ENCODE measurements at places on chromosomes 16 and 17. TPM values are rescaled to one million over a fixed set of nuclear protein-coding genes. Genes with fewer than 3 reads are reported as not detected.
A peak's percentile ranks its signal among the peaks of the same experiment; 100 is the strongest.

DNA sequence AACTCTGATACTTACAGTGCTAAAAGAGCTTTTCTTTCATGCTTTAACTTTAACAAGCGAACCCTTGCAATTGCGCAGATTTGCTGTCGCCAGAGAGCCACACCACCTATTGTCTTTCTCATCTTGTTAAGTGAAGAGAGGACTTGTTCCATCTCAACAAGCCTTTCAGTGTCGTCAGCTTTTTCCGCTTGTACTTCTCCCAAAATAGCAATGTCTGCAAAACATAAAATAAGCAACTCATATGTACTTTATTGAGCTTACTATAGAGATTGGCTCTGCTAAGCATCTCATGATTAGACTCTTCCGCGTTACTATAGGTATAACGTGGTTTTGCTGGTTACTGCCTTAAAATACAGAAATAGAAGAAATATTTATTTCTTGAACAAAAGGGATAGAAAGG is 51.9 kb downstream of the ABCA8 start:
- no peak overlapping the region for H3K27ac ChIP-seq
- H3K4me3 ChIP-seq = no peak overlapping the region
- no peaks in the 10 kb centered on the region for H3K4me1 ChIP-seq

DNA sequence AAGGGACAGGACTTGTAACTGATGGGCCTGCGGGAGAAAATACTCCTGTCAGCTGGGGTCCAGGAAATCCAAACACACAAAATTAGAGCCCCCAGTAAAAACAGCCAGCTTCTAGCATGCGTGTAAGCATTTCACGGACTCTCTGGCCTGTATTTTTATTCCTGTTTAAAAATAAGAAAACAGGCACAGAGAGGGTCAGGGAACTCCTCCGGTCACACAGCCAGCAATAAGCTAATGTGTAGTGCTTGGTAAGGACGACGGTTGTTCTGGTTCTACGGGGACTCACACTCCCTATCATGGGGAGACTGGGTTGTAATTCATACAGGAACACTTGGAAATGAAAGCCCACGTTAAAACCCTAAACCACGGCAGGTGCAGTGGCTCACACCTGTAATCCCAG is 1.5 kb upstream of the TCF25 start:
- no peak overlapping the region for H3K27ac ChIP-seq
- no peaks in the 10 kb centered on the region for H3K4me1 ChIP-seq
- no peak overlapping the region for H3K4me3 ChIP-seq
- no peaks in the 10 kb centered on the region for H3K36me3 ChIP-seq

- H3K4me3 ChIP-seq = peak overlapping the region; percentile 33
- no peaks in the 10 kb centered on the region for H3K36me3 ChIP-seq
- no peaks in the 10 kb centered on the region for H3K4me1 ChIP-seq
- peaks cover 14% of the 10 kb centered on the region for H3K27me3 ChIP-seq
Measured at GRCh38 chr17:81160306-81160705, 5.0 kb upstream of the PVALEF start.

Gene ANKS4B
- not detected for total RNA-seq

GRCh38 chr17:50462446-50462845 is 6.2 kb downstream of the CHAD start:
- H3K27me3 ChIP-seq = peaks cover 2% of the 10 kb centered on the region
- H3K4me3 ChIP-seq = no peak overlapping the region
- peak; percentile 59 for DNase-seq
- no peak overlapping the region for H3K27ac ChIP-seq

Gene EVPLL
- not detected for total RNA-seq

Gene TNFSF12
- total RNA-seq = 60.1 TPM

- H3K4me3 ChIP-seq = no peak overlapping the region
- no peaks in the 10 kb centered on the region for H3K4me1 ChIP-seq
- no peak overlapping the region for H3K27ac ChIP-seq
- peak; percentile 1 for DNase-seq
Measured at GRCh38 chr17:8843344-8843743, 24.1 kb downstream of the PIK3R6 start.

Gene CRYBA1
- not detected for total RNA-seq

Gene ITGB4
- total RNA-seq = 28.5 TPM

Gene GP1BA
- total RNA-seq = not detected

Gene KRTAP9-7
- not detected for total RNA-seq

GRCh38 chr16:11138769-11139325 is 117.2 kb downstream of the SOCS1 start:
- H3K27me3 ChIP-seq = no peaks in the 10 kb centered on the region
- H3K36me3 ChIP-seq = no peaks in the 10 kb centered on the region
- no peak for DNase-seq
- no peak overlapping the region for H3K4me3 ChIP-seq
- H3K27ac ChIP-seq = no peak overlapping the region

GRCh38 chr16:46756772-46757171 is 8.6 kb upstream of the MYLK3 start:
- DNase-seq = no peak
- no peaks in the 10 kb centered on the region for H3K27me3 ChIP-seq
- no peaks in the 10 kb centered on the region for H3K36me3 ChIP-seq
- no peak overlapping the region for H3K4me3 ChIP-seq

GRCh38 chr17:21029515-21029914 is 13.3 kb downstream of the USP22 start:
- DNase-seq = no peak
- H3K27ac ChIP-seq = peak overlapping the region; percentile 44

Gene BRICD5
- 21.3 TPM for total RNA-seq

Gene KRT33A
- not detected for total RNA-seq

GRCh38 chr16:22007159-22007508 is 777 bp upstream of the MOSMO start:
- H3K27me3 ChIP-seq = no peaks in the 10 kb centered on the region
- no peaks in the 10 kb centered on the region for H3K36me3 ChIP-seq
- no peak for DNase-seq
- peak overlapping the region; percentile 88 for H3K27ac ChIP-seq
- peak overlapping the region; percentile 78 for H3K4me3 ChIP-seq

DNA sequence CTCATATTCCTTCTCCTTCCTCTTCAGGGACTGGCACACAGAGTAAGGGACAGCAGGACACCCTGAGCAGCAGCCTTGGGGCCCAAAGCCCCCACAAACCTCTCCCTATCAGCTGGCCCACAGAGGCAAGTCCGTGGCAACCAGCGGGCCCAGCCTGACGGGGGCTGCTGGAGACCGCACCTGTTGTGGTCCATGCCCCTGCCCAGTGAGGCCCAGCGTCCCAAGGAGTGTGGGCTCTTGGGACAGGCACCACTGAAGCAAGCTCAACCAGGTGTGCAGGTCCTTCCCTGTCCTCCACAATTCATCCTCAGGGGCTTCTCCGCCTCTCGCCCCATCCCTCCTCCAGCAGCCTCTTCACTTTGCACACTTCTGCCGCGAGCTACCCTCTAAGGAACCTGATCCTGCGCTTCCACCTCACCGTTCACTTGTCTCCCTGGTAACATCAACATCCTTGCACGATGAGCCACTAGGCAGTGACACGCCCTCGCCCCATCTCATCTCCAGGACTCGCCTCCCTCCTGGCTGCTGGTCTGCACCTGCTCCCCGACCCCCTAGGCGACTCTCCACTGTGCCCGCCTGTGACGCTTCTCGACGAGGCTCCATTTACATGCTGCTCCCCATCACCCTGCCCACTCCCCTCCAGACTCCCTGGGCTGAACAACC is 12.7 kb downstream of the MNT start:
- H3K36me3 ChIP-seq = peaks cover 34% of the 10 kb centered on the region
- no peaks in the 10 kb centered on the region for H3K27me3 ChIP-seq

DNA sequence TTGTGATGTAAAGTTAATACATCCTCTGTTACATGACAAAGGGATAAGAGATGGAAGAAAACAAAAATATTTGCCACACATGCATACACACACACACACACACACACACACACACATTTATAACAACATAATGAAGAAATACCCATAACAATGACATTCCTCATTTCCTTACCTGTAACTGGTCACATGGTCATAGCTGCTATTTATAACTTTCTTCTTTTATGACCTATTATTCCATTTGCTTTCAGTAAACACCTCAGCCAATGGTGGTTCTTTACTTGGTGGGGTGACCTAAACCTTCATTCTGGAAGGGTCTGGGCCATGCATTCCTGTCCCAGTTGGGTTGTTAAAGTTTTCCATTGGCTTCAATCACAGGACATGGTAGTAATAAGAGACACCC is 5.3 kb downstream of the MT2A start:
- no peaks in the 10 kb centered on the region for H3K27me3 ChIP-seq
- peaks cover 20% of the 10 kb centered on the region for H3K4me1 ChIP-seq
- no peak overlapping the region for H3K27ac ChIP-seq
- no peak overlapping the region for H3K4me3 ChIP-seq
- H3K36me3 ChIP-seq = no peaks in the 10 kb centered on the region
- DNase-seq = no peak

Gene CAPNS2
- total RNA-seq = not detected

GRCh38 chr17:69692171-69692570 is 277.7 kb downstream of the MAP2K6 start:
- no peaks in the 10 kb centered on the region for H3K36me3 ChIP-seq
- H3K4me1 ChIP-seq = no peaks in the 10 kb centered on the region
- no peaks in the 10 kb centered on the region for H3K27me3 ChIP-seq
- H3K4me3 ChIP-seq = no peak overlapping the region
- no peak for DNase-seq

Gene TEX14
- total RNA-seq = 0.28 TPM

Gene TMEM114
- total RNA-seq = not detected

- peak overlapping the region; percentile 68 for H3K27ac ChIP-seq
- no peak overlapping the region for H3K4me3 ChIP-seq
- H3K36me3 ChIP-seq = no peaks in the 10 kb centered on the region
- H3K27me3 ChIP-seq = no peaks in the 10 kb centered on the region
Measured at GRCh38 chr17:43591779-43592562, 45.8 kb upstream of the ETV4 start.

DNA sequence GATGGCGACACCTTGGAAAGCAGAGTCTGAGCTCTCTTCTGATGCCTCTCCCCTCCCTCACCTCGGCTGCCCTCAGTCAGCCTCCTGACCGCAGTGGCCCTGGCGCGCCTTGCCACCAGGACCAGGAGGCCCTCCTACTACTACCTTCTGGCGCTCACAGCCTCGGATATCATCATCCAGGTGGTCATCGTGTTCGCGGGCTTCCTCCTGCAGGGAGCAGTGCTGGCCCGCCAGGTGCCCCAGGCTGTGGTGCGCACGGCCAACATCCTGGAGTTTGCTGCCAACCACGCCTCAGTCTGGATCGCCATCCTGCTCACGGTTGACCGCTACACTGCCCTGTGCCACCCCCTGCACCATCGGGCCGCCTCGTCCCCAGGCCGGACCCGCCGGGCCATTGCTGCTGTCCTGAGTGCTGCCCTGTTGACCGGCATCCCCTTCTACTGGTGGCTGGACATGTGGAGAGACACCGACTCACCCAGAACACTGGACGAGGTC is 4.4 kb downstream of the GPR142 start:
- no peak for DNase-seq
- no peak overlapping the region for H3K4me3 ChIP-seq
- peaks cover 5% of the 10 kb centered on the region for H3K4me1 ChIP-seq
- H3K27me3 ChIP-seq = no peaks in the 10 kb centered on the region

Gene SCGB1C2
- not detected for total RNA-seq

Gene ACSM2A
- not detected for total RNA-seq

DNA sequence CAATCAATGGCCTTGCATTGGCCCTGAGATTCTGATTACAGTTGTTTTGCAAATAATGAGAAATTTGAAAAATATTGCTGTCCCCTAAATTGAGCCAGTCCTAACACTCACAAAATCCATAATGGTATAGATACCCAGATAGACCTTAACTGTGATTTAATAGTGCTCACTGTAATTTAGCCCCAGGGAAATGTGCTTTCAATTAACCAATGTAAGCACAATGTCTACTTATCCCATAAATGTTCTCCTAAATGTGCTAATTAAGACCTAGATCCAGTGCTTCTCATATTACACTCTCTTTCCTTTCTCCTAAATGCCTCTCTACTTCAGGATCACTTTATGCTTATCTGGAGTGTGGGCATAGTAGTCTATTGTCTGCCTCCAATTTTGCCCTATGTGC is 417.8 kb upstream of the CCL2 start:
- no peaks in the 10 kb centered on the region for H3K27me3 ChIP-seq
- H3K4me3 ChIP-seq = no peak overlapping the region
- no peak overlapping the region for H3K27ac ChIP-seq
- no peaks in the 10 kb centered on the region for H3K4me1 ChIP-seq
- DNase-seq = no peak
- no peaks in the 10 kb centered on the region for H3K36me3 ChIP-seq

DNA sequence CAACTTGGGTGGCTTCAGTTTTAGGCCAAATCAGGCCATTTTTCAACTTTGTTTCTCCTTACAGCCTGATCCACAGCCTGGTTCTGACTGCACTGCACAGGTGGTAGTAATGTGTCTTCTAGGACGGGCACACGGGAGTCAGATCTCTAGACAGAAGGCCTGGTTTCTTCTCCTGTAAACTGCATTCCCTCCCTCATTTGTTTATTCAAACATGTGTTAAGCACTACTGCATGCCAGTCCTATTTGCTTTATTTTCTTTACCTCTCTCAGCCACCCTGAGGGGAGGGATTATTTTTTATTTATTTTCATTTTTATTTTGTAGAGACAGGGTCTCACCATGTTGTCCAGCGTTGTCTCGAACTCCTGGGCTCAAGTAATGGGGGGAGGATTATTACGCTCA is 6.3 kb upstream of the KSR1 start:
- H3K27me3 ChIP-seq = no peaks in the 10 kb centered on the region
- no peaks in the 10 kb centered on the region for H3K36me3 ChIP-seq
- H3K27ac ChIP-seq = no peak overlapping the region
- no peaks in the 10 kb centered on the region for H3K4me1 ChIP-seq
- no peak overlapping the region for H3K4me3 ChIP-seq
- no peak for DNase-seq

- no peak for DNase-seq
- H3K27ac ChIP-seq = no peak overlapping the region
- H3K27me3 ChIP-seq = no peaks in the 10 kb centered on the region
- H3K4me1 ChIP-seq = no peaks in the 10 kb centered on the region
- H3K36me3 ChIP-seq = peaks cover 17% of the 10 kb centered on the region
Measured at GRCh38 chr16:47229053-47230050, 85.6 kb upstream of the NETO2 start.

Gene SYCE1L
- total RNA-seq = 0.71 TPM

GRCh38 chr16:19700319-19700781 is 17.7 kb downstream of the KNOP1 start:
- DNase-seq = no peak
- H3K36me3 ChIP-seq = peaks cover 50% of the 10 kb centered on the region
- H3K4me1 ChIP-seq = peaks cover 23% of the 10 kb centered on the region
- peak overlapping the region; percentile 30 for H3K27ac ChIP-seq

Gene NACA2
- total RNA-seq = not detected
